ENCODE measurements at places on chromosomes 11 and 22.

GRCh38 chr22:33776491-33776890 is 143.8 kb downstream of the LARGE1 start:
- no peak for DNase-seq

- DNase-seq = peak; percentile 42
Observed at GRCh38 chr11:121059605-121060004, 35.7 kb downstream of the TBCEL start.

GRCh38 chr11:9104580-9104979 is 13.2 kb upstream of the SCUBE2 start:
- DNase-seq = no peak

GRCh38 chr11:114147375-114148012 is 88.0 kb downstream of the ZBTB16 start:
- no peak for DNase-seq

- peak; percentile 88 for DNase-seq
Observed at GRCh38 chr11:46295312-46296058, 18.0 kb downstream of the CREB3L1 start.

DNA sequence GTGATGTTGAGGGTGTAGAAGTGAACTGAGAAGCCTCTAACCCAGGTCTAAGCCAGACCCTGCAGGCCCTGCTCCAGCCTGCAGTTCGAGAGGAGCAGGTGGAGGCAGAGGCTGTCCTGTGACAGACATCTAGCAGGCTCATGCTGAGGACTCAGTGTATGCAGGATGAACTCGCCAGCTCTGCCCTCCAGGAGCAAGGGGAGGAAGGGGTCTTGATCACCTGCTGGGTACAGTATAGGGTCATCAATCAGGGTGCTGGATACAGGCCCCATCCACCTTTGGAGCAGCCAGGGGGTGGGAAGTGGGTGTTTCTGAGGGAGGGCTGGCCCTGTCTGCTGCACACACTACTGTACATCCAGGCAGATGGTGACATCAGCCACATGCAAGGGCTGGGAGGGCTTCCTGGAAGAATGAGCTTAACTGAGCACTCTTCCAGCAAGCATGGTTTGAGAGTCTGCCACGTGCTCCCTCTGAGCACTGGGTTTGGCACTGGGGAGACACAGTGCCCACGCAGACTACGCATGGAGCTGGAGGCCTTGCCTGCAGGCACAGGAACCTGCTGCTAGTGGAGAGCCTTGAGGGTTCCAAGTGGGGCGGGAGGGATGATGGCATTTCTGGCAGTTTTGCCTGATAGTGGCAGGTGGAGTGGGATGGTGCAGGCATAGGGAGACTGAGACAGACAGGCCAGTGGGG is 9.2 kb downstream of the MAPK8IP1 start:
- no peak for DNase-seq

GRCh38 chr22:22714600-22715335 is 70.4 kb downstream of the GGTLC2 start:
- peak; percentile 51 for DNase-seq

DNA sequence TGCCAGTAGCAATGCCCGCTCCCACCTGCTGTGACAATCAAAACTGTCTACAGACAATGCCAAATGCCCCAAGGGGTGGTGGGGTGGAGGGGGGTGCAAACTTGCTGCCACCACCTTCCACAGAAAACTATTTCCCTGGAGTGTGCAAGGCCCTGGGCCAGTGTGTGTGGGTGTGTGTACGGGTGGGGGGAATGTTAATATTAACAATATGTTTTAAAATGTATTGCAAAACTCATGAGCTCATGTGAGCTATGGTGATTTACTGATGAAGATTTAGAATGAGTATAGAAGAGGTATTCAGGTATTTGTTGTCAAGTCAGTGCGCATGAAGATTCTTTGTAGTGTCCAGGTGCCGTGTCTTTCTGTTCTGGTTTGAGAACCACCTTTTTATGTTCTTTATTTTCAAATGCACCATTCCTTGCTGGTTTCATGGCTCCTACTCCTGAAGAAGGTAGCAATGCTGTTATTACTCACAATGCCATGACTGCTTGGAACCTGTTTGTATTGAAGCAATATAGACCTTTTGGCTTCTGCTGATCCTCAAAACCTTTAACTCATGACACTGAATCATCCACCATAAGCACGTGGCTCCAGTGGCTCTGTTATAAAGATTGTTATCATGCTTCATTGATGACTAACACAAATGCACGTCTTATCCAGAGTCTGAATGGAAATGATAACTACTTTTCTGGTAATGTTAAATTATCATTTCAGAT is 29.9 kb upstream of the AQP11 start:
- no peak for DNase-seq

- DNase-seq = no peak
Observed at GRCh38 chr11:111654601-111655000, 52.4 kb downstream of the SIK2 start.

GRCh38 chr11:73266646-73267020 is 5.5 kb upstream of the P2RY6 start:
- DNase-seq = no peak

DNA sequence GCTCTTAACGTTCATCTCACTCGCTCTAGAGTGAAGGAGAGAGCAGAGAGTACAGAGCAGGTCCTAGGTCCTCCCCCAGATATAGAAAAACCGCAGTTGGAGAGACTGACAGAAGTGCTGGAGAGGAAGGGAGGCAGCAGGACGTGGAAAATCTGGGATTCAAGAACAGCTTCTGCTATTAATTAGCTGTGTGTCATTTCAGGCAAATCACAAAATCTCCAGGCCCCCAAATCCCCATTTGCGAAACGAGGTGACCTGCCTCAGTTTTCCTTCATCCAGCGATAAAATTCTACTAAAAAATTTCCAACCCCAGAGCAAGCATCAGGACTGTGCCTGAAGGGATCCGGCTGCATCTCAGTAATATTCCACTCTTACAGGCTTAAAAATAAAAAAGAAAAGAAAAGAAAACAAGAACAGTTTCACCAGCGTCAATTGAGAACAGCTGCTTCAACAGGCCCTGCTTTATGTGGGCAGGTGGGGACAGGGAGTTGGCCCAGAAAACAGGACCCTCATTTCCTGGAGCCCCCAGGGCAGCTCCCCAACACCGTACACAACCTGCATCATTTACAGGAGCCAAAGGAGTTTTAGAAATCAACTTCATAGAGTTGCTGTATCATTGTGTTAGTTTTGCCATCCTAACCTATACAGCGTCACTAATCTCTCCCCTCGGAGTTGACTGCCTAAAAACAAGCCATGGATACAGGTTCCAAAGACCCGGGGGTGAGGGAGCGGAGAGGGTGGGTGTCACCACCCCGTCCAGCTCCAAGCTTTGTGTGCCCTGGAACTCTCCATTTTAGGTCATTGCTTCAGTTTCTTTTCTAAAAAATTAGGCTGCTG is 2.3 kb upstream of the MALAT1 start:
- DNase-seq = no peak

DNA sequence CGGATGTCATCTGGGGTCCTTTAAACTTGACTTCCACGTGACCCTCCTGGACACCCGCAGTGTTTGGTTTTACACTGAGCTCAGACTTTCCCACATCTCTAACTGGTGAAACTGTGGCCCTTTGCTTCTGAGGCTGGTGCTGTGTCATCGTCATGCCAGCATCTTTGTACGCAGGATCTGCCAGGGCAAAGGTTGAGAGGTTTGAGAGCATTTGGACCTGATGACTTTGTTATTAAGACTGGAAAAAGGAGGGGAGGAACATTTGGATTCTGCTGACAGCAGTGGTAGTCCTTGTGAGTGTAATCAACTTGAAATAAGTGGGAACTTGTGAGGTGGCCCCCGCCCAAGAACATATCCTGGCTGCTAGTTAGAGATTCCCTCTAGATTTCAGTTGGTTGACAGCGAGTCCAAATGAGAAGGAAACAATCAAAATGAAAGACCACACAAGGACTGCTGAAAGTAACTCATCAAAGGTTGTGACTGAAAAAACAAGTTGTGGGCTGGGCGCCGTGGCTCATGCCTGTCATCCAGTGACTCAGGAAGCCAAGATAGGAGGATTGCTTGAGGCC is 102.5 kb downstream of the KIAA1671 start:
- DNase-seq = no peak

GRCh38 chr11:17257196-17257595 is 19.3 kb upstream of the NUCB2 start:
- no peak for DNase-seq

GRCh38 chr11:22491555-22492225 is 133.9 kb downstream of the FANCF start:
- DNase-seq = no peak

DNA sequence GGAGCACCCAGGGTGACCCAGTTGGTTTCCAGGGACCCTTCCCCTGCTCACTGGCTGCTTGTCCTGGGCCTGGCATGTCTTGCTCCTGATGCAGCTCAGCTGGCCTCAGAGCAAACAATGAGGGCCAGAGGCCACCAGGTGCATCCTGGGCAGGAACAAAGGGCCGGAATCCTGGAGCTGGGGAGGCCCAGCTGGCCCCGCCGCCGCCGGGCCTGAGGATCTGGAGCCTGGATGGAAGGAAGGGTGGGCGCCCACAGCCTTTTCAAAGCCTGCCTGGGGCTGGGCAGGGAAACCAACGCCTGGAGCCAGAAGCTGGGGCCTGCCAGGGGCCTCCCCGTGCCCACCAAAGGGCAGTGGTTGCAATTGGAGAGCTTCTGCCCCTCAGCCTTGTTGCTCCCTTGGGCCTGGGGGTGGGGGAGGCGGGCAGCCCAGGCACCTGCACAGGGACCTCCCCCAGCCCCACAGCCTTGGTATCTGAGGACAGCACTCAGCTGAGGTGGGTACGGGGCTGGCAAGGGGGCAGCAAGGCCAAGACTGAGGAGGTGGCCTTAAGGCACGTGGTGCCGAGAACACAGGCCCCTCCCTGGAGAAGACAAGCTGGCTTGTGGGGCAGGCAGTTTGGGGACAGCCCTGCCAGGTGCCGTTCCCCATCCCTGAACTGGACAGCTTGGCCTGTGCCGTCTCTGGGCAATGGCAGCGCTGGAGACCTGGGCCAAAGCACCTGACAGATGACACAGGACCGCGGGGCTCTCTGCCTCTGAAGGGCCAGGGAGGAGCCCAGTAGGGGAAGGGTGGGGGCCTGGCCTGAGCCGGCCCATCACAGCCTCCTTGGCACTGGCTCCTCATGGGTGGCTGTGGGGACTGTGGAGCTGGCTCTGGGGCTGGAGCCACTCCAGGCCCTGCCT is 7.1 kb upstream of the ADORA2A start:
- no peak for DNase-seq

DNA sequence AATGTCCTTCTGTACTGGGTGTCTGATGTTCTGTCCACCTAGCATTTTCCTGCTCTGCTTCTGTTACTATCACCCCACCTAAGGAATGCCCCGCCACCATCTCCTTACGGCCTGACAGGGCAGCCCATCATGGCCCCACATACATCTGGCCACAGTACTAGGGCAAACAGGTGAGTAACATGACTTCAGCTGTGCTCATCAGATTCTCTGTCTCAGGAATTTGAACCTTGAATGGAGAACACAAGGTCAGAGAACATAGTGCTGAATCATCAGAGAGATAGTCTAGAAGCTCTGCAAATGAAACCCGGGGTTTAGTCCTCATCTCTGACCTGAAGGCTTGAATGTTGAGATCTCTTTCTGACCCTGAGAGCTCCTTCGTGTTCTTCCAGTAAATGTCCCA is 32.4 kb downstream of the ZC3H12C start:
- no peak for DNase-seq

- DNase-seq = peak; percentile 84
Observed at GRCh38 chr11:86244063-86244521, 461 bp upstream of the EED start.

GRCh38 chr11:25961539-25961938 is 370.4 kb upstream of the ANO3 start:
- no peak for DNase-seq

GRCh38 chr11:1564535-1565172 is 7.4 kb downstream of the DUSP8 start:
- no peak for DNase-seq

- DNase-seq = no peak
Observed at GRCh38 chr11:114274637-114275036, 21.6 kb upstream of the NNMT start.

DNA sequence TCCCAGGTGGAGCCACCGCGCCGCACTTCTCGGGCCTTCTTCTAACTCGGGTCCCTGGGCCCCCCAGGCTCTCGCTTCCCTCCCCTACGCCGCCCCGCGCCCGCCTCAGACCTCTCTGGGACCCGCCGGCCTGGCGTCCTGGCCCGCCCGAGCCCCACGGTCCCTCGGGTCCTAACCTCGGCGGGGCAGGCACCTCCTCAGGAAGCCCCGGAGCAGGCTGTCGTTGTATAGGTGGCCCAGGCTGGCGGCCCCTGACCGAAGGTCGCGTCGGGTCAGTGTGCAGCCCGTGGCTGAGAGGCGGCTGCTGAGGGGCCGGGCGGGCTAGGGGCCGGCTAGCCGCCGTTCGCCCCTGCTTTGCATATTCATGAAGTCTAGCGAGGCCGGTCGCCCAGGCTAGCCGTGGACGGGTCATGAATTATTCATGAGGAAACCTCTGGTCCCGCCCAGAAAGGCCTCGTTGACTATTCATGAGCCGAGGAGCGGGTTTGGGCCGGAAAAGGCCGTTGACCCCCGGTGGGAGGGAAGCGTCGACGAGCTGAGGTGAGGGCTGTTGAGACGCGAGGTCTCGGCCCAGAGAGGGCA is at the start of gene HORMAD2:
Gene HORMAD2, plus strand, starts transcription at position 513 of the 582 bp plus-strand sequence. CDS start 13,489 bp downstream, outside the sequence.
- peak; percentile 38 for DNase-seq

GRCh38 chr11:125941619-125942611 is 3.9 kb upstream of the VSIG10L2 start:
- peak; percentile 81 for DNase-seq

DNA sequence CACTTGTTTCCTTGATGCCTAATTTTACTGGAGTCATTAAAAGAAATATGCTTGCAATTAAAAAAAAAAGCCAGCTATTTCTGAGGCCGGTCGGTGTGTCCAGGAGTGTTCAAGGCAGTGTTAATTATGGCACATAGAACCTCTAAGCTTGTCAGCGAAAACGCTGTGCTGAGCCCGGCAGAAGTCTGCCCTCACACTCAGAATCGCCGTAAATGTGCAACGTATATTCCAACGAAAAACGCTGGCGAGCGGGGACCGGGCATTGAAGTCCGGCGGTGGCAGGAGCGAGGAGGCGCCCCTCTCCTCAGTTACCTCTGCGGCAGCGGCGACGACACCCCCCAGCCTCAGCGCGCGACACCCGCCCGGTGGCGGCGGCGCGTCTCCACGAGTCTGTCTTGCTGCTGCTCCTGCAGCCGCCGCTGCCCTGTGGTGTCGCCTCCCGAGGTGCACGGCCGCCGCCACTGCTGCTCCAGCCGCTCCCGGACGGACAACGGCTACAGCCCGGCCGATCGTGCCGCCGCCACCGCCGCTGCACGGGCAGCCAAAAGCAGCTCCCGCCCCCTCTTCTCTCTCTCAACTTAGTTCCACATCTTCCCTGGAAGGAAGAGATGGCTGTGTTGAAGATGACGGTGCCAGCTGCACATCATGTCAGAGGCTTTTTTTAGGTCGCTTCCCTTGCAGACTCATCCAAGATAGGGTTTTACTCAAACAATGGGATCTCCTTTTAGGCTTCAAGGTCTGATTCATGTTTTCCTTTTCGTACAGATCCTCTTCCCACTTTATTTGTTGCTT is 56.0 kb downstream of the JAM3 start:
- DNase-seq = no peak

Measured in GM13976 (cell line).